Suppressor macrophage treated with lipopolysaccharide for 1 hour (primary cell): ENCODE measurements at places on chromosomes 13 and 19.

GRCh38 chr19:4505570-4506448 is 12.5 kb downstream of the PLIN4 start:
- DNase-seq: no peak

DNA sequence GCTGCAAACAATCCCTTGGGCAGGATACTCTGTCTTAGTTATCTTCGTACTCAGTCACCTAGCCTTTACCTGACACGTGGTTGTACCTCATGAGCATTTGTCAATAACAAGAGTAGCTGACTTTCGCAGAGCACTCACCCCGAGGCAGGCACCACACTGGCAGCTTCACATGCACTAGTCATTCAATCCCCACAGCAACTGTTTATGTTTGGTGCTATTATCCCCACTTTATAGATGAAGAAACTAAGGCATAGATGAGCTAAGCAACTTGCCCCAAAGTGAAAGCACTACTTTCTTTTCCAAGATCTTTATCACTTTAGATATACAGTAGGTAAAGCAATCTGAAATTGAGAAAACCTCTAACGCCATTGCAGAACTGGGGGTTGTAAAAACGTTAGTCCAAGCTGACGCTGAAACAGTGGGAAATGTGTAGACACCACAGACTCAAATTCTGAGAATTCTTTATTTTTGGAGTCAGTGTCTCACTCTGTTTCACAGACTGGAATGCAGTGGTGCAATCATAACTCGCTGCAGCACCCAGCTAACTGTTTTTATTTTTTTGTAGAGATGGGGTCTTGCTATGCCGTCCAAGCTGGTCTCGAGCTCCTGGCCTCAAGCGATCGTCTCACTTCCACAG is 446.0 kb downstream of the FOXO1 start:
- no peak for DNase-seq

DNA sequence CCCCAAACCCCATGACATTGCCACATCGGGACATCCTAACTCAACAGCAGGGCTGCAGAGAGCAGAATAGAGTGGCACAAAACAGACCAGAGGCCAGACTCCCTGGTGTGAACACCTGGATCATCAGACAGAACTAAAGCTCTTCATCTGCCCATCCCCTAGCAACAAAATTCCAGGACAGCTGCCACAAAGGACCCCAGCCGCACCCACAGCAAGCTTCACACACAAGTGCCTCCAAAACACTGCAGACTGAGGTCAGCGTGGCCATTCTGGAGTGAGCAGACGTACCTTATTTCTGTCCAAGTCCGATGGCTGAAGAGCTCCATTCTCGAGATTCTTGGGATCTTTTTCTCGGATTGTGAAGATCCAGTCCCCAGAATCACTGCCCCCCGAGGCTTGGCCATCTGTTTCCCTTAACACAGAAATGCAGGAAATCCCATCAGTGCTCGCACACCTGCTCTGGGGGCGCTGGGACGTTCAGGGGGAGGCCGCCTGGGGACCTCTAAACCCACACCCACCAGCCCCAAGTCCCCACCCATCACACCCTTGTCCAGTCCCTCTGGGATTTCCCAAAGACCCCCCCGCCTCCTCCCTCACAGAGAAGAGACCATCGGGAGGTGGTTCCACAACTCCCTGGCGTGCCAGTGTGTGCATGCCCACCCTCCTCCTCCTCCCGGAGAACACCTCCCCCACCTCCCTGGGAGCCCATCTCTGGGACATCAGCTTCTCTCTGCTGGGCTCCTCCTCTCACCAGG is 115.2 kb downstream of the STK24 start:
- DNase-seq: no peak

GRCh38 chr13:49297338-49297737 is 49.6 kb downstream of the CDADC1 start:
- DNase-seq: no peak

GRCh38 chr13:99215184-99215830 is 14.7 kb downstream of the UBAC2 start:
- DNase-seq: no peak

DNA sequence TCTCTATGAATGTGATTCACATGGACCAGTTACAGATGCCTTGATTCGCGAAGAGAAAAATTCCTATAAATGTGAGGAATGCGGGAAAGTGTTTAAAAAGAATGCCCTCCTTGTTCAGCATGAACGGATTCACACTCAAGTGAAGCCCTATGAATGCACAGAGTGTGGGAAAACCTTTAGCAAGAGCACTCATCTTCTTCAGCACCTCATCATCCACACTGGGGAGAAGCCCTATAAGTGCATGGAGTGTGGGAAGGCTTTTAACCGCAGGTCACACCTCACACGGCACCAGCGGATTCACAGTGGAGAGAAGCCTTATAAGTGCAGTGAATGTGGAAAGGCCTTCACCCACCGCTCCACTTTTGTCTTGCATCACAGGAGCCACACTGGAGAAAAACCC is 7.7 kb downstream of the ZNF543 start:
- DNase-seq: no peak
